ENCODE measurements at places on chromosomes 5 and 9. TPM values are rescaled to one million over a fixed set of nuclear protein-coding genes. Genes with fewer than 3 reads are reported as not detected.

Gene CDC20B
- total RNA-seq: not detected

Gene ARRDC1
- total RNA-seq: 30.8 TPM

Gene NEURL1B
- 0.05 TPM for total RNA-seq

Gene ZBTB6
- 3.6 TPM for total RNA-seq

Gene ASTN2
- total RNA-seq: 2.5 TPM

Gene CD180
- total RNA-seq: not detected

Gene SAPCD2
- total RNA-seq: 0.38 TPM

Gene TOPORS
- 41.0 TPM for total RNA-seq

Gene KIF4B
- total RNA-seq: not detected

Gene FGF18
- total RNA-seq: 0.57 TPM

Gene PCSK5
- total RNA-seq: 13.7 TPM

Gene NSD1
- total RNA-seq: 71.8 TPM

Gene CDKN2A
- total RNA-seq: 1.7 TPM

Gene SV2C
- 0.11 TPM for total RNA-seq

Gene OGN
- total RNA-seq: not detected

Gene CDX1
- not detected for total RNA-seq

Gene DPM2
- total RNA-seq: 40.2 TPM

Gene PHF24
- not detected for total RNA-seq

Gene PRRT1B
- total RNA-seq: not detected

Gene ARID3C
- not detected for total RNA-seq

Gene GABRP
- total RNA-seq: not detected

Gene CARD9
- 0.14 TPM for total RNA-seq

Gene FOXD4L4
- total RNA-seq: not detected

Gene PCDHA3
- total RNA-seq: not detected

Gene PRR7
- total RNA-seq: 21.0 TPM

Gene TPM2
- total RNA-seq: 44.7 TPM

Gene RACK1
- total RNA-seq: 2,370 TPM

Gene CORO2A
- total RNA-seq: 6.7 TPM

Gene PKD2L2
- not detected for total RNA-seq

Gene RNF183
- not detected for total RNA-seq

Gene RMI1
- 1.1 TPM for total RNA-seq

Gene QRFP
- not detected for total RNA-seq

Gene LCN10
- total RNA-seq: 0.38 TPM

Gene PCDHB10
- total RNA-seq: not detected
